NCI-H1048 (cell line): ENCODE measurements at places on chromosomes 2 and 18.

DNA sequence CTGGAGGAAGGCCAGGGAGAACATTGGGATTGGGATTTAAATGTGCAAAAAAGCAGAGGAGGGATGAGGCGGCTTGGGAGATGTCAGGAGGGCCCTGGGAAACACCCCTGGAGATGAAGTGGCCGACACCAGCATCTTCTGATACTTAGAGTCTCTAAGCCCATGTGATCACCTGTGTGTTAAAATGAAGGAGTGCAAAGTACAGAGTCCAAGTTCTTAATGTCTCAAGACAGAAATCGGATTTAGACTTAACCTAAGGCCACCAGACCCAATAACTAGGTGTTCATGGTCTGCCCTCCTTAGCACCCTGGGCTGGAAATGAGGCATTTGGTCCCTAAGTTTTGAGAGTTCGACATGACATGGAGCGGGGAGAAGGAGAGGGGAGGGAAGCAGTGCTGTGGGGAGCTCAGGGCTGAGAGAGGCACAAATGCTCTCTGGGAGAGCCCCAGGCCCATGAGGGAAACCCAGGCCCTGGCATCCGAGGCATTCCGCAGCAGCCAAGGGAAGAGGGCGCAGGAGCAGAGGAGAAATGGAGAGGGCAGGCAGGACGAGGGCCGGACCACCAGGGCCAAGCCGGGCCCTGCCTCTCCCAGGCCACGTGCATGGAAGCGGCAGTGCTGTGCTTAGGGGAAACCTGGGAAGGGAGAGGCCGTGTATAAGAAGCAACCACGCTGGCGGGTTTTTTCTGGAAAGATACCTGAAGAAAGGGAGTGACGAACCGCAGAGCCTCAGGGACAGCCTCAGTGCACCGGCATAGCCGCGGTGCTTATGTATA lies 63.3 kb downstream of the SFXN5 start:
- no peak for DNase-seq

DNA sequence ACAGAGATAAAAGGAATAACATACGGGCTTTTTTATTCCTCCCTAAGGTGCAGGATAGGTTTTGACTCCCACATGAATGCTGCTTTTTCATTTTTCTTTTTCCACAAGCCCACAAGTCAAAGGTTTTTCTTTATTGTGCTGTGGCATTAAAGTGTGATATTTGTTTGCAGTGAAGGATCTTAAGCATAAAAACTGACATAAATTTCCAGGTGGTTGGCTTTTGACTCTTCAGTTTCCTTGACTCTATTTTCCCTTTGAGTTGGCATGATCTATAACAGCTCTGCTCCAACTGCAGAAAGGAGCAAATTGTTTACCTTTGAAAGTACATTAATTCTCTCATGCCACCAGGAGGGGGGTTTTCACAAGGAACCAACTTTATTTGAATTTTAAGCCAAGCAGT lies 326.2 kb upstream of the FAM98A start:
- no peak for DNase-seq

- DNase-seq = no peak
Measured at GRCh38 chr2:129006901-129007300, 688.2 kb upstream of the HS6ST1 start.

- DNase-seq = no peak
Measured at GRCh38 chr2:143730953-143731260, 601.7 kb downstream of the ARHGAP15 start.

- DNase-seq = no peak
Measured at GRCh38 chr18:60147323-60147722, 225.3 kb downstream of the MC4R start.

GRCh38 chr2:146879882-146880281 lies 964.9 kb upstream of the ACVR2A start:
- no peak for DNase-seq

- DNase-seq = peak; percentile 1
Measured at GRCh38 chr18:54392543-54393023, 34.9 kb downstream of the C18orf54 start.

DNA sequence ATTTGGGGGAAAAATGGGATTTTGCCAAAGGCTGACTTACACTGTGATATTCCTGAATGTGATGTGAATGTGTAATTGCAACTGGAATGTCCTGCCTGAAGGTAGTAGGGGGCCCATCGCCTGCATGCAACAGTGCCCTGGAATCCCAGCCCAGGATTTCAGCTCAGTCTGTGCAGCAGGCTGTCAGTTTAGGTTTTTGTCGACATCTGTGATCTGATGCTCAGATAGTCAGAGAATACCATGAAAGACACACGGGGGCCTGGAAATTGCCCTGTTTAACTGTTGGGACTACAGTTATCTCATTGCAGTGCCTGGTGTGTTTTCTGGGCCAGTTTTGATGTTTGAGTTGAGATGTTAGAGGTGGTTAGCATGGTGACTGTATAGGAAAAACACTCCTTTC lies 84.5 kb upstream of the HK2 start:
- no peak for DNase-seq

GRCh38 chr2:213740453-213740852 lies 456.2 kb downstream of the SPAG16 start:
- no peak for DNase-seq

DNA sequence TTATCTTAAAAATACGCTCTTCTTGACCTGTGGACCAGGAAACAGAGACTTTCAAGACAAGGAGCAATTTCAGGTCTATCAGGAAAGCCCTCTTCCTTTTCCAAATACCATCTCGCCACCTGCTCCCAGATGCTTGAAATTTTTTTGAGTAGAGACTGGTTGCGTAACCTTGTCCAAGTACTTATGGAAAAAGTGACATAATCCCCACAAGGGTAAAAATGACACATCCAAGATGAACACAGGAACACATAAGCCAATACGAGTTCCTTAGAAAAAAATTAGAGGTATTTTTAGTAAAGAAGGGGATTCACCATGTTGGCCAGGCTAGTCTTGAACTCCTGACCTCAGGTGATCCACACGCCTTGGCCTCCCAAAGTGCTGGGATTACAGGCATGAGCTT lies 1.8 kb downstream of the SERPINB13 start:
- DNase-seq = no peak

DNA sequence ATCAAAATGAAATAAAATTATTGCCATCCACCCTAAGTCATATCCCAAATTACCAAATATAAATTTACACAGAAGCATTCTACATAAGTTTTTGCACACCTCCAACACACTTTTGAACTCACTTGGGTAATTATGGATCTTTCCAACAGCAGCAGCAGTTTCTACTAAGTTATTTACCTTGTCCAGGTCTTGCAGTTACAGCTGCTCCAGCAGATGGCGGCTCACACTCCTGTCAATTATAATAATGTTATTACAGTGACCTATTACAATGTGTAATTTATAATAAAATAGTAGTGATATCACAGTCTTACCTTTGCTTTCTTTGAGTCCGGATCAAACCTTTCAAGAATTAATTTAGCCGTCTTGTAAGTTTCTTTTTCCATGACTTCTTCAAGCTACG lies 37.9 kb downstream of the LNPK start:
- no peak for DNase-seq

GRCh38 chr18:68435581-68435980 lies 279.3 kb downstream of the TMX3 start:
- DNase-seq = no peak

DNA sequence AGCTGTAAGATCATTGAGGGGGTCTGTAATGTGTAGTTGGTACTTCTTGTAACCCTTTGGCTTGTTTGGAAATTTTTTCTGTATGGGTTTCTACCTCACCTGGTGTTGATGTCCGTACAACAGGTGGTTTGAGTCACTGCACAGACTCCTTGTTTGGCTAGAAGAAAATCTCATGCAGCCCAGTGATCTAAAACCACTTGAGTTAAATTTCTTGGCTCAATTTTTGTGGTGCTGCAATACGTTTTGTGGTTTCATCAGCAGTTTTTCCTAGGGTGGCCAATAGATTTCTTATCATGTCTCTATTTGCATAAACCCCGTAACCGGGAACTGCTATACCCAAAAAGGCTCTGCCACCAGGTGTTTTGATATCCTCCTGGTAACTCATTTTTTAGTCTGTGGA lies 43.4 kb downstream of the CERS6 start:
- DNase-seq = no peak

DNA sequence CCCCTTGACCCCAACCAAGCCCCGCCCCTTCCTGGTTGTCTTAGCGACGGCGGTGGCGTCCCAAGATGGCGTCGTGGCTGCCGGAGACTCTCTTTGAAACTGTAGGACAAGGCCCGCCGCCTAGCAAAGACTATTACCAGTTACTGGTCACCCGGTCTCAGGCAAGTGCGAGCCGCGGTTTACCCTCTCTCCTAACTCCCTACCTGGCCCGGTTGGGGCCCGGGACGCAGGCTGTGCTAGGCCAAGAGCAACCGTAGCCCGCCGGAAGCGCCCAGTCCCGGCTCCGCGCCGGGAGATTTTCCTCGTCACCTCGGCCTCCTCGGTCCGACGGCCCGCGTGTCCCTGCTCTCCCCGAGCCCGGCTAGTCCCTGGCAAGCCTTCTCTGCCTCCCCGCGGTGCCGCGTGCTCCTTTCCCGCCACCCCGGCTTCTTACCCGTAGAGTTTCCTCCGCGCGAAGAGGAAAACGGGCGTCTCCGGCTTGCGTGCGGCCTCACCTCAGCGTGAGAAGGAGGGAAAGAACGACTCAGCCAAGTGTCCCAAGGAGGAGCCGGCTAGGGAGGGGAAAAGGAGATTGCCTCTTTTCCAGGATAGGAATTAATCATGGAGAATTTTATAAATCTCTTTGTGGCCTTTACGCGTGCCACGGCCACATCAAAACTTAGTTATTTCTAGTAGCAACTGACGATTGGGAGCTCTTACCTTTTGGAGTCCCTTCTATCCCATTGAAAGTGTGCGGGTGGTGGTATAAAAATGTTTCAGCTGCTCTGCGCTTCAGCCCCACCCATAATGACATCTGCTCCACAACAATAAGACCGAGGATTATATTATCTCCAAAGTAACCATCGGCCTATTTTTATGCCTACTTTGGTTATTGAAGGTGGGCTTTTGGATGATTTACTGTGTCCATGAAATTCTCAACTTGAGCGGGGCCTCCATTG lies at the start of gene FBXO36:
Gene FBXO36 (plus strand): TSS at position 55 of the 938 bp plus-strand sequence. CDS start 11 bp downstream, at position 66.
- DNase-seq = peak; percentile 55

- no peak for DNase-seq
Measured at GRCh38 chr2:9087121-9087681, 83.7 kb upstream of the MBOAT2 start.
